ENCODE measurements at places on chromosomes 6 and 20.
A peak's percentile ranks its signal among the peaks of the same experiment; 100 is the strongest.

- no peaks in the 10 kb centered on the region for H3K27me3 ChIP-seq
- no peak overlapping the region for H3K4me3 ChIP-seq
- H3K4me1 ChIP-seq = no peaks in the 10 kb centered on the region
- no peak for DNase-seq
Observed at GRCh38 chr6:106177786-106178185, 91.7 kb downstream of the PRDM1 start.

DNA sequence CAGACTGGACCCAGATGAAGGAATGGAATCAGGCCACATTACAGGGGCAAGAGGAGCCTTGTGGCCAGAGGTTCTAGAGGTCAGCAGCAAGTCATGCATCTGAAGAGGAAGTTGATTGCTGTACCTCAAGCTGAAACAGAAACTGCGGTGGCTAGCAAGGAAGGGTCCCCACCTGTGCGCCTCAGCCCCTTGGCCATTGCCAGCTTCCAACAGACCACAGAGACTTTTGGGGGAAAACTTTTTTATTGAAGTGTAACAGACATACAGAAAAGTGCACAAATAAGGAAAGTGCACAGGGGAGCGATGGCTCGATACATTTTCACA, 26.8 kb upstream of the SLC9A8 start:
- no peak overlapping the region for H3K4me3 ChIP-seq
- H3K27me3 ChIP-seq = no peaks in the 10 kb centered on the region
- H3K36me3 ChIP-seq = no peaks in the 10 kb centered on the region
- H3K27ac ChIP-seq = no peak overlapping the region
- peaks cover 14% of the 10 kb centered on the region for H3K4me1 ChIP-seq

- no peaks in the 10 kb centered on the region for H3K36me3 ChIP-seq
- DNase-seq = no peak
- H3K27me3 ChIP-seq = no peaks in the 10 kb centered on the region
- no peak overlapping the region for H3K4me3 ChIP-seq
- no peak overlapping the region for H3K27ac ChIP-seq
Observed at GRCh38 chr6:14068133-14068532, 49.4 kb upstream of the CD83 start.

GRCh38 chr6:29845405-29846006, 17.9 kb downstream of the HLA-G start:
- H3K27ac ChIP-seq = no peak overlapping the region
- H3K27me3 ChIP-seq = no peaks in the 10 kb centered on the region
- H3K36me3 ChIP-seq = no peaks in the 10 kb centered on the region
- H3K4me3 ChIP-seq = no peak overlapping the region
- DNase-seq = peak; percentile 84

- no peak overlapping the region for H3K4me3 ChIP-seq
- DNase-seq = no peak
- H3K36me3 ChIP-seq = no peaks in the 10 kb centered on the region
- no peaks in the 10 kb centered on the region for H3K4me1 ChIP-seq
- no peaks in the 10 kb centered on the region for H3K27me3 ChIP-seq
Observed at GRCh38 chr6:6663421-6664135, 75.1 kb downstream of the LY86 start.

GRCh38 chr20:53917145-53918019, 153.0 kb downstream of the BCAS1 start:
- no peak overlapping the region for H3K27ac ChIP-seq
- DNase-seq = no peak
- H3K4me1 ChIP-seq = peaks cover 38% of the 10 kb centered on the region
- no peaks in the 10 kb centered on the region for H3K36me3 ChIP-seq

DNA sequence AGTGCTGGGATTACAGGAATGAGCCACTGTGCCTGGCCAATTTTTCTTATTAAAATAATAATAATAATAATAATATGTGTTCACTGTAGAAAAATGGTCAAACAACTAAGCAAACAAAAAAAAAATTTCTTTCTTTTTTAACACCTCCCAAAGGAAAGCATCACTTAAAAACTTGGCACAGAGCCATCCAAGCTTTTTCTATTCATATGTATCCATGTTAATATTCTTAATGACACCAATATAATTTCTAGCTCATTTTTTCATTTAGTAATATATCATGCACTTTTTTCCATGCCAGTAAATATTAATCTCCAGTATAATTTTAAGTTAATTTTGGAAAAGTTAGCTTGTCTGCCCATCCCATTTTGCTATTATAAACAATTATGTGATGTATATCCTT, 101.8 kb downstream of the MBOAT1 start:
- no peak overlapping the region for H3K27ac ChIP-seq
- no peaks in the 10 kb centered on the region for H3K4me1 ChIP-seq
- no peak overlapping the region for H3K4me3 ChIP-seq

DNA sequence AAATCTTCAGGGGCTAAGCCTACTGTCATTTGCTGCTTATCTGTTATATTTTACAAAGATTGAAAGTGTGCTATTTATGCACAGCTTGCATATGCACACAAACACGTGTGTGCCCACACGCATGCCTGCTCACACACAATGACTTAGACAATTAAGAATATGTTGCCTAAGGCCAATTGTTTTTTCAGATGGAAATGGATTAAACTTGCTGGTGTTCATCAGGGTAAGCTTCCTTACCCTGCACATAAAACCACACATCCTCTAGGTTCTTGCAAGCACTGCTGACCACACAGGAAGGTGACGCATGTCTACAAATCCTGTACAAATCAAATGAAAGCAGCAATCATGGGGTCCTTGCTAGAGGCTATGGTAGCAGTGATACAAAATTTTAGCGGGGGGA, 58.4 kb downstream of the GJA10 start:
- no peaks in the 10 kb centered on the region for H3K36me3 ChIP-seq
- H3K4me3 ChIP-seq = no peak overlapping the region
- no peaks in the 10 kb centered on the region for H3K4me1 ChIP-seq

DNA sequence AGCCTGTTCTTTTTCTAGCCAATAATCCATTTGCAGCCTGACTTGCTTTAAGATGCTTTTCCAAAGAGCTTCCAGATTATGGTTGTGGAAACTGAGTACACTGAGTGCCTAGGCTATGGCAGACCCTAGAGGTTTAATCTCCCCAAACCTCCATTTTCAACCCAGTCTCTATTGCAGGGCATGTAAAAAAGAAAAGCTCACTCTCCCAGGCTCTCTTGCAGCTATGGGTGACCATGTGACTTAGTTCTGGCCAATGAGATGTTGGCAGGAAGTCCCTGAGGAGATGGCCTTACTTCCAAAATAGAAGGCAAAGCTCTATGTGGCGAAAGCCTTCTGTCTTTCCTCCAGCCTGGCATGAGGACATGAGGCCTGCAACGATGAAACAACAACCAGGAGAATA, 3.8 kb downstream of the PDRG1 start:
- peaks cover 13% of the 10 kb centered on the region for H3K4me1 ChIP-seq
- no peak overlapping the region for H3K4me3 ChIP-seq
- H3K36me3 ChIP-seq = peaks cover 57% of the 10 kb centered on the region
- H3K27ac ChIP-seq = no peak overlapping the region
- DNase-seq = no peak

- H3K4me3 ChIP-seq = peak overlapping the region; percentile 75
- peak overlapping the region; percentile 81 for H3K27ac ChIP-seq
- H3K4me1 ChIP-seq = peaks cover 14% of the 10 kb centered on the region
- H3K36me3 ChIP-seq = no peaks in the 10 kb centered on the region
- H3K27me3 ChIP-seq = no peaks in the 10 kb centered on the region
Observed at GRCh38 chr6:157020398-157020797, 243.2 kb downstream of the ARID1B start.

GRCh38 chr6:32622545-32623401, 14.4 kb upstream of the HLA-DQA1 start:
- no peaks in the 10 kb centered on the region for H3K36me3 ChIP-seq
- H3K27me3 ChIP-seq = no peaks in the 10 kb centered on the region
- no peak for DNase-seq
- no peaks in the 10 kb centered on the region for H3K4me1 ChIP-seq
- no peak overlapping the region for H3K27ac ChIP-seq

- no peaks in the 10 kb centered on the region for H3K27me3 ChIP-seq
- no peak overlapping the region for H3K4me3 ChIP-seq
- H3K27ac ChIP-seq = no peak overlapping the region
- H3K4me1 ChIP-seq = no peaks in the 10 kb centered on the region
- DNase-seq = no peak
Observed at GRCh38 chr20:12717061-12717460, 291.7 kb upstream of the SPTLC3 start.

DNA sequence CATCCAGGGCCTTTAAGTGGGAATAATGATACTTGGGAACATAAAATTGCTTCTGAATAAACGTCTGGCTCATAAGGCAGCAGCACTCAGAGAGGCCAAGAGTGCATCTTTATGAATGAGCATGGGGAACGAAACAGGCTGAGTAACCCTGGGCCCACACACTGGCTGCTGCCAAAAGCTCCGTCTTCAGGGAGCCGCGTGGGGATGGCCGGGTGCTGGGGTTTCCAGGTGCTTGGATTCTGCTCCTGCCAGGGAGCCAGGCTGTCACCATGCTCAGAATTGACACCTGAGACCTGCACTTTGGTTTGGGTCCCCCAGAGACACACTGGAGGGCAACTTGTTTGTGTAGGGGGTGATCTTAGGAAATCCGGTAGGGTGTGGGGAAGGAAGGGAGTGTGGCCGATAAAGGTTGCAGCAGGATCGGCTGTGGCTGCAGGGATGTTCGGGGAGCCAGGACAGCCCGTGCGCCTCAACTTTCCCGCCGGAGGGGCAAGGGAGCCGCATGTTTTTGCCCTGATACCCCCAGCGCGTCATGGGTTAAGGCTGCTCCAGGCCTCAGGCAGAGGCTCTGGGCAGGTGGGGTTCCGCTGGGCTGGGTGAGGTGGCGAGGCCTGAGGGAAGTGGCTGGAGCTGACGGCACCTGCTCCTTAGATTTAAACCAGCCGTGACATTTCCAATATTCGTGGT, 101.8 kb downstream of the YTHDF1 start:
- no peaks in the 10 kb centered on the region for H3K36me3 ChIP-seq
- H3K27me3 ChIP-seq = 0 out of 2 replicates have a peak, but pooled peaks cover 3% of the 10 kb centered on the region
- no peak for DNase-seq
- no peak overlapping the region for H3K27ac ChIP-seq

GRCh38 chr6:87333591-87334181, 4.6 kb upstream of the GJB7 start:
- no peak for DNase-seq
- H3K4me3 ChIP-seq = no peak overlapping the region
- H3K4me1 ChIP-seq = no peaks in the 10 kb centered on the region
- H3K27ac ChIP-seq = no peak overlapping the region
- H3K27me3 ChIP-seq = no peaks in the 10 kb centered on the region

DNA sequence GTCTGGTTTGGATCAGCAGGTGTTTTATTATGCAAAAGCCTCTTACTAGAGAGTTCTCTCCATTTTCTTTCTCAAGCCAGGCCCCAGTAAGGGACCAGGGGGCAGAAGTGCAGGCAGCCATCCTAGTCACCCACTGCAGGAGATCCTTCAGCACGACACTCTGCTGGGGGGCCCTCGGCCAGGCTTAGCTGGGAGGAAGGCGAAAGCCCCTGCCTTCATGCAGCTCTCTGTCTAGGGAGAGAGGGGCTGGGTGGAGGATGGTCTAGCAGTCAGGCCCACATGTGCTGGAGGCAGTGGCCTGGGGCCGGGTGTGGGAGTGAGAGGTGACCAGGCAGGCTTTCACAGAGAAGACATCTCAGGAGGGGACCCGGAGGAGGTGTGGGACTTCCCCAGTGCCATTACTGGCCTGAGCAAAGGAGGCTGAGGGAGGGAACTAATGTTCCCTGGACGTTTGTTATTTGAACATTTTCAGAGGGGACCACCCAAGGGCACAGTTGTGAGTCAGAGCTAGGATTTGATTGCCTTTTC, 33.5 kb upstream of the VSTM2L start:
- no peak for DNase-seq
- no peaks in the 10 kb centered on the region for H3K36me3 ChIP-seq
- H3K27me3 ChIP-seq = no peaks in the 10 kb centered on the region
- H3K4me3 ChIP-seq = no peak overlapping the region

DNA sequence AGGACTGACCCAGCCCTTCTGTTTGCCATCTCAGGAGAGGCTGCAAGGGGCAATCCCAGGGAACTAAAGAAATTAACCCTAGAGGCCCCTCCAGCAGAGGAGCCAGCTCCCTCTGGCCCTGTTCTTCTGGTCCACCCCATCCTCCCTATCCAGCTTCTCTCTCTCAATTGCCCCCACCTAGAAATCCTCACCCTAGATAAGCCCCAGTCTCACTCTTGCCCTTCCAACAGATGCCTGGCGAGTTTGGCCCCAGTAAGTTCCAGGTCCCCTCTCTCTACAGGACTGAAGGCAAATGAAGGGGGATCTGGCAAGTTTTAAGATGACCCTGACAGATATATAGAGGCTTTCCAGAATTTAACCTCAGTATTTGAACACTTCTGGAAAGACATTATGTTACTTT, 134.0 kb downstream of the THBS2 start:
- no peak overlapping the region for H3K27ac ChIP-seq
- no peaks in the 10 kb centered on the region for H3K27me3 ChIP-seq
- H3K4me1 ChIP-seq = no peaks in the 10 kb centered on the region
- H3K36me3 ChIP-seq = no peaks in the 10 kb centered on the region
- no peak for DNase-seq
- H3K4me3 ChIP-seq = no peak overlapping the region

GRCh38 chr20:32339116-32339515, 19.0 kb upstream of the ASXL1 start:
- no peak overlapping the region for H3K27ac ChIP-seq
- DNase-seq = no peak
- no peaks in the 10 kb centered on the region for H3K27me3 ChIP-seq

- H3K27me3 ChIP-seq = no peaks in the 10 kb centered on the region
- H3K36me3 ChIP-seq = no peaks in the 10 kb centered on the region
- H3K4me3 ChIP-seq = no peak overlapping the region
- H3K27ac ChIP-seq = no peak overlapping the region
- H3K4me1 ChIP-seq = no peaks in the 10 kb centered on the region
Observed at GRCh38 chr6:166605752-166606151, 19.3 kb upstream of the RAMACL start.

DNA sequence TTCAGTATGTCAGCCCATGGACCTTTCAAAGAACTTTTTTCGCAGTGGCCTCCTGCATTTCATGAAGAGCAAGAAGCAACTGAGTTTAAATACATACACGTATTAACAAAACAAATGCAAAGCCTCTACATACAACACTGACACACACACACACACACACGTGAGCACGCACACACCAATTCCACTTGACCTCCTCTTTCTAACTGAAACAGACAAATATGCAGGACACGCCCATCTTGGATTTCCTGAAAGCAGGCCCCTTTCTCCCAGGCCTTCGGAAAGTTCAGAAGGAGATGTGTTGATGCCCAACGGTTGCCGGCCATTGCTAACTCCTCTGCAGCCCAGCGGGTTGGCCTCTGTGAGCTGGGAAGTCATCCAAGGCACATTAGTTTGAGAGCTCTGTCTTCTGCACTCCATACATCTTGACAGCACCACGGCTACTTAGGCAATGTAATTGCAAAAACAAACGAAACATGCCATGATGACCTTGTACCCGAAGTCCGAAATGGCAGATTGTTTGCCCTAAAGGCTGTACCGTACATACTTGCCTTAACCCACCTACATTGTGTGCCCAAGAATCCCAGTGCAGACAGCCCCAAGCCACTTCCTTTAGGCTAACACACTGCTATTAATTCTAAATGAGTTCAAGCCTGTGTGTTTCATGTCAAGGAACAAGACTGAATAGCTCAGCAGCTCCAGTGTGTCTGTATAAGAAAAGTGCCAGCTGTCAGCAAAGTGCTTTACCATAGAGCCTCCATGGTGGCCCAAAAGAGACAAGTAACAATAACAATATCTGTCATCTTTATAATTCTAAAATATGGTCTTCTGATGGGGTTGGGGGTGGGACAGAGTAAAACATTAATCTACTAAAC, 138.8 kb upstream of the RNF217 start:
- H3K4me1 ChIP-seq = no peaks in the 10 kb centered on the region
- no peak overlapping the region for H3K4me3 ChIP-seq
- H3K36me3 ChIP-seq = no peaks in the 10 kb centered on the region
- DNase-seq = no peak
- peaks cover 54% of the 10 kb centered on the region for H3K27me3 ChIP-seq
